ENCODE measurements at places on chromosomes 1 and 21. TPM values are rescaled to one million over a fixed set of nuclear protein-coding genes. Genes with fewer than 3 reads are reported as not detected.

Gene LINGO4
- total RNA-seq = not detected

DNA sequence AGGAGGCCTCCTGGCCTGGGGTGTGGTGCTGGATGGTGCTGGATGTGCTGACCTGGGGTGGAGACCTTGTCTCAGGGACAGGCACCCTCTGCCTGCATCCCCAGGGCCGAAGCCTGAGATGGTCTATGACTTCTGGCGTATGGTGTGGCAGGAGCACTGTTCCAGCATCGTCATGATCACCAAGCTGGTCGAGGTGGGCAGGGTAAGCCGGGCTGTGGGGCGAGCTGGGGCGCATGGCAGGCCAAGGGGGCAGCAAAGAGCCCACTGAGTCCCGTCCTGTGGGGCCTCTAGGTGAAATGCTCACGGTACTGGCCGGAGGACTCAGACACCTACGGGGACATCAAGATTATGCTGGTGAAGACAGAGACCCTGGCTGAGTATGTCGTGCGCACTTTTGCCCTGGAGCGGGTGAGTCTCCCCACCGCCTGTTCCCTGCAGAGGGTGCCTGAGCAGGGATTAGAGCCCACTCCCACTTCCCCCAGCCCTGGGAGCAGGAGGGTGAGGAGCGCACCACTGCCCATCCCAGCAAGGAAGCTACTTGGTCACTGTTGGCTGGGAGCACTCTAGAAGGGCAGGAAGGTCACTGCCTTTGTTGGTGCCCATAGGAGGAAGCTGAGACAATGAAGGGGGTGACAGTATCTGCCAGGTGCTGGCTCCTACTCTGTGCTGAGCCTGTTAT, 75.2 kb downstream of the PTPRU start:
- H3K4me1 ChIP-seq = no peaks in the 10 kb centered on the region
- no peak overlapping the region for H3K4me3 ChIP-seq
- no peaks in the 10 kb centered on the region for H3K27me3 ChIP-seq
- DNase-seq = no peak
- no peak overlapping the region for H3K27ac ChIP-seq

Gene RPS6KA1
- 10.7 TPM for total RNA-seq

Gene CD84
- total RNA-seq = 5.9 TPM

Gene SMCP
- total RNA-seq = not detected

Data from tibial nerve (tissue), 4 donors.